ENCODE measurements at places on chromosomes 5 and 9.
A peak's percentile ranks its signal among the peaks of the same experiment; 100 is the strongest.

- DNase-seq: peak; percentile 86
Measured at GRCh38 chr9:117464941-117465616, 50.2 kb upstream of the ASTN2 start.

- DNase-seq: no peak
Measured at GRCh38 chr9:4574657-4575243, 84.5 kb downstream of the SLC1A1 start.

- DNase-seq: no peak
Measured at GRCh38 chr9:25570802-25571201, 107.4 kb downstream of the TUSC1 start.

GRCh38 chr9:89444274-89444673, 53.6 kb downstream of the SEMA4D start:
- DNase-seq: peak; percentile 19

DNA sequence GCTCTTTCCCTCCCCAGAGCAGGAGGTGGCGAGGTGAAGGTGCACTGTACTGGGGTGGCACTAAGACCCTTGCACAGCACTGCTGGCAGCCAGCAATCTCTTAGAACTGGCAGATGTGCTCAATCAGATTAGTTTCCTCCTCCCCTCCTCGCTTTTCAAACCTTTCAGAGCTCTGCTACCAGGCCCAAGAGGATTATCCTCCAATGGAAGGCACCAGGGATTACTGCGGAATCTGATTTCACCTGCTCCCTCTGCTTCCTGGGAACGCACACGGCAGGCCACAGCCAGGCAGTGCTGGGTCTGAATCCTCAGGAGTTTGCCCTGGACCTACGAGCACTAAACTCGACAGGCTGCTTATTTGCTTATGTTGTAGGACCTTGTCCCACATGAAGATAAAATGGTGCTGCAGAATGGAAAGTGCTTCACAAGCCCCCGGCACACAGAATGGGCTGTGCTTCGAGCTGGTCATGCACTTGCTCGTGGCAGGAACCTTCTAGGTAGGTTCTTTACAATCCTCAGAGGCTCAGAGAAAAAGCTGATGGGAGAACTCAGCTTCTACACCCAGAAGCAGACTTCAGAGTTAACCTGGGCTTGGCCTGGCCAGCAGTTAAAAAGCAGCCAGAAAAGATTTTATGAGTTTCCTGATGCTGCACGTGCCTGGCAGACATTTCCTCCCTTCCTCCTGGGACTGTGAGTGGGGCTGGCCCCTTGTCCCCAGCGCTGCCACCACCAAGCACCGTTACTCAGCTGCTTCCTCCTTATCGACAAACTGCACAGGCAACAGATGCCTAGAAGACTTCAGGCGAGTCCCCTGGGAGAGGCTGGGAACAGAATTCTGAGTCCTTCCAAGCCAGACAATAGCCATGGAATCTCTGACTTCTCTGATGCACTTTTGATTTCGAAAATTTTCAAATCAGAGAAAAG, 33.1 kb downstream of the FABP6 start:
- no peak for DNase-seq

- no peak for DNase-seq
Measured at GRCh38 chr5:95432779-95433178, 41.6 kb downstream of the FAM81B start.

DNA sequence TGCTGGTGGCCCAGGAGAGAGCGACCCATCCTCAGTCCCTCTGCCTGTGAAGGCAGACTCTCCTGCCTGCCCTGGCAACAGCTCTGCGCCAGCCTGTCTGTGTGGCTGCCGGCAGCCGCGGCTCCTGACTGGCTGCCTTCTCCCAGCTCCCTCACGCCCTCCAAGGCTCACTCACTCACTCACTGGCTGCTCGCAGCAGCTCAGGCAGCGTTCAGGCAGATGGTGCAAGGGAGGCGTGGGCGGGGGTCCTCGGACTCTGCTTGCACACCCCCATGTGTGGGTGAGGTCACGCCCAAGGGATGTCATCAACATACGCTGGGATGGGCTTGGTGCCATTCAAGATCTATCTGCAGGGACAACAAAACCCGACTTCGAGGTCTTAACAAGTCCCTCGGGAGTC, 66.7 kb downstream of the DAB2IP start:
- peak; percentile 75 for DNase-seq

DNA sequence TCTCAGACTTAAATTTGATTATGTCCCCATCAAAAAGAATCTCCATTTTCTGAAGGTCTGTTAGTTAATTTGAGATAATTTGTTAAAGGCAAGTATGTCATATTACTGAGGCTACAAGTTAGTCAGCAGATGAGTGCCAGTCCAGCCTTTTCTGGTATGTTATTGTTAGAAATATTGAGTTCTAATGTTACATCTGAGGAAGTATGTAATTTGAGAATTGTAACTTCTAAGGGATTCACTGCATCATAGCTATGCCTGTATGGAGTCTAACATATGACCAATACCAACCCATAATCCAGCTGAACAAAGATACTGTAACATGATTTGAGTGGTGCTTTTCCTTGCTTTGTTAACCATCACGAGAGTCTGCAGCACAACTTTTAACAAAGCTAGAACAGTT, 13.9 kb downstream of the SLC23A1 start:
- DNase-seq: no peak

DNA sequence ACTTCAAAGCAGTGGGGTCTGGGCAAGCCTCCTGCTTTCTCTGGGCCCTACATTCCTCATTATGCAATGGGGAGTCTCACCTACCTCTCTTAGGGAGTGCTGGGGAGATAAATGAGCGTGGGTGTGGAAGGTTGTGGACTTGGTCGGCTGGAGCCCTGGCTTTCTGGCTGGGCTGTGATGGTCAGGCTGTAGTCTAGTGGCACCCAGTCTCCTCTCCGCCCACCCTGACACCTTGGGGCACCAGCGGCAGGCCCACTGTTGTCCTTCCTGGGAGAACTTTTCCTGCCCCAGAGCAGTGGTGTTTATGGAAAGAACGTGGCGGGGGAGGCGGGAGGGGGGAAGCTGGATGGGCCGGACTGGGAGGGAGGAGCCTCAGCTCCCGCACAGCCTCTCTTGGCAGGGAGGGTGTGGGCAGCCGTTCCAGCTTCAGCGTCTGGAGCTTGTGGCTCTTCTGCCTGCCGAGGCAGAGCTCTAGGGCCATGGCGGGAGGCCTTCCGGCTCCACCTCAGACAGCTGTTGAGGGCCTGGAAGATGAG, 4.1 kb downstream of the PTGS1 start:
- peak; percentile 15 for DNase-seq

DNA sequence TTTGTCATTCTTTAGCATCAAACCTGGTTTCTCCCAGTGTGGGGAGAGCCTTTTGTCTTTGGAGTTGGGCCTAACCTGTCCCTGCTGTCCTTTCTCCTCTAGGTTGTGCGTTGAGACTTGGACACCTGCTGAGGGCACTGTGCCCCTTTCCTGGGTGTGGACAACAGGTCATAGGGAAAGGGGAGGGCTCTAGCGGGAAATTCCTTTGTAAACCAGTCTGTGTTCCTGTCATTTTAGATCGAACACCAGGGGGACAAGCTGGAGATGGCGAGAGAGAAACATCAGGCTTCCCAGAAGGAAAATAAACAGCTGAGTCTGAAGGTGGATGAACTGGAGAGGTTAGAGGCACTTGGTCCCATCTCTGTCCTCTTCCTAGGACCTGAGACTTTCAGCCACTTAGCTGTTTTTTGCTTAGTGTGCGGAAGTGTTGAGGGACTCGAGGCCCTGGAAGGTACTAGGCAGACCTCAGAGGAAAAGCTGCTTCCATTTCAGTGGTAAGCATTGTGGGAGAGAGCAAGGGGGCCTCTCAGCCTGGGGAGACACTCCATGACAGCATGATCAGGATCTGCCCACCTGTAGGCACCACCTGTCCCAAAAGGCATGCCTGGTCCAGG, 8.6 kb upstream of the GLE1 start:
- no peak for DNase-seq

- DNase-seq: no peak
Measured at GRCh38 chr5:180296771-180297170, 4.9 kb upstream of the MAPK9 start.

DNA sequence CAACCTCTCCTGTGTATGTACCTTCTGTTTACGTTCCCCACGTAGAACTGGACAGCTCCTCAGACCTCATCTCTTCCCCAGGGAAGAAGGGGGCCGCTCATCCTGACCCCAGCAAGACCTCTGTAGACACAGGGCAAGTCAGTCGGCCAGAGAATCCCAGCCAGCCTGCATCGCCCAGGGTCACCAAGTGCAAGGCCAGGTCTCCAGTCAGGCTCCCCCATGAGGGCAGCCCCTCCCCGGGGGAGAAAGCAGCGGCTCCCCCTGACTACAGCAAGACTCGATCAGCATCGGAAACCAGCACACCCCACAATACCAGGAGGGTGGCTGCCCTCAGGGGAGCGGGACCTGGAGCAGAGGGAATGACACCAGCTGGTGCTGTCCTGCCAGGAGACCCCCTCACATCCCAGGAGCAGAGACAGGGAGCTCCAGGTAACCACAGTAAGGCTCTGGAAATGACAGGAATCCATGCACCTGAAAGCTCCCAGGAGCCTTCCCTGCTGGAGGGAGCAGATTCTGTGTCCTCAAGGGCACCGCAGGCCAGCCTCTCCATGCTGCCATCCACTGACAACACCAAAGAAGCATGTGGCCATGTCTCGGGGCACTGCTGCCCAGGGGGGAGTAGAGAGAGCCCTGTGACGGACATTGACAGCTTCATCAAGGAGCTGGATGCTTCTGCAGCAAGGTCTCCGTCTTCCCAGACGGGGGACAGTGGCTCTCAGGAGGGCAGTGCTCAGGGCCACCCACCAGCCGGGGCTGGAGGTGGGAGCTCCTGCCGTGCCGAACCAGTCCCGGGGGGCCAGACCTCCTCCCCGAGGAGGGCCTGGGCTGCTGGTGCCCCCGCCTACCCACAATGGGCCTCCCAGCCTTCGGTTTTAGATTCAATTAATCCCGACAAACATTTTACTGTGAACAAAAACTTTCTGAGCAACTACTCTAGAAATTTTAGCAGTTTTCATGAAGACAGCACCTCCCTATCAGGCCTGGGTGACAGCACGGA, 86.7 kb downstream of the GOLPH3 start:
- no peak for DNase-seq

DNA sequence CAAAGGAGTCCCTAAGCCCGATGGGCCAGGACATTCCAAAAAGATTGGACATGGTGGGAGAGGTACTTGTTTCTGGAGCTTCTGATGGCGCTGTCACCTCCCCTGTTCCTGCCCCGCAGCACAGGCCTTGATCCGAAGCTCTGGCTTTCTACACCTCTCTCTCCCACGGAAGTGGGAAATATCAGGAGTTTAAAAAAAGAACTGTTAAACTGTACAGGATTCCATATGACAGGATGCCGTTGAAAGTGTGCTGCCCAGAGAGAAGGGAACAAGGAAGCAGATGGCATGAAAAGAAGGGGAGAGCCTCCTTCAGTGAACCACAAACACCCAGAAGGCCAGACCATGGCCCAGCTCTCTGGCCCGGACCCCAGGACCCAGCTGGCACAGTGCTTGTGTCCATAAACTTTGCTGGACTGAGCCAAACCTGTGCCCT, 26.8 kb upstream of the SLC2A8 start:
- DNase-seq: no peak

GRCh38 chr9:34272101-34272541, 56.9 kb downstream of the KIF24 start:
- DNase-seq: no peak

- no peak for DNase-seq
Measured at GRCh38 chr9:134644725-134645606, 3.4 kb downstream of the COL5A1 start.

GRCh38 chr9:86990290-86990689, 43.0 kb upstream of the GAS1 start:
- no peak for DNase-seq

DNA sequence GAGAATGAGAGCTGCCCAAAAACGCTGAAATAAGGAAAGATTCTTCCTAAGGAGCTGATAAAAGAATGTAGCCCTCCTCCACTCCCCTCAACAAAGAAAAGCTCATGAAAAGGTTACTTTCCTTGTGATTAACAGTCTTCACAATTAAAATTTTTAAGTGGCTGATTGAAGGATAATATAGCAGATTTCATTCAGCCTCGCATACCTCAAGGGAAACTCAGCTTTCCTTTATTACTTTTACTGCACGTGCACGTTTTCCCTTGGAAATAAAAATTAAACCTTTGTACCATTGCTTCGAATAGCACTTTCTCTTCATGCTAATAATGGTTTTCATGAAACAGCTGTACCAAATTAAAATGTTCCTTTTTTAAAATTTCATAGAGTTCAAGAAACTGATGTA, 234.0 kb upstream of the GRAMD2B start:
- DNase-seq: no peak

DNA sequence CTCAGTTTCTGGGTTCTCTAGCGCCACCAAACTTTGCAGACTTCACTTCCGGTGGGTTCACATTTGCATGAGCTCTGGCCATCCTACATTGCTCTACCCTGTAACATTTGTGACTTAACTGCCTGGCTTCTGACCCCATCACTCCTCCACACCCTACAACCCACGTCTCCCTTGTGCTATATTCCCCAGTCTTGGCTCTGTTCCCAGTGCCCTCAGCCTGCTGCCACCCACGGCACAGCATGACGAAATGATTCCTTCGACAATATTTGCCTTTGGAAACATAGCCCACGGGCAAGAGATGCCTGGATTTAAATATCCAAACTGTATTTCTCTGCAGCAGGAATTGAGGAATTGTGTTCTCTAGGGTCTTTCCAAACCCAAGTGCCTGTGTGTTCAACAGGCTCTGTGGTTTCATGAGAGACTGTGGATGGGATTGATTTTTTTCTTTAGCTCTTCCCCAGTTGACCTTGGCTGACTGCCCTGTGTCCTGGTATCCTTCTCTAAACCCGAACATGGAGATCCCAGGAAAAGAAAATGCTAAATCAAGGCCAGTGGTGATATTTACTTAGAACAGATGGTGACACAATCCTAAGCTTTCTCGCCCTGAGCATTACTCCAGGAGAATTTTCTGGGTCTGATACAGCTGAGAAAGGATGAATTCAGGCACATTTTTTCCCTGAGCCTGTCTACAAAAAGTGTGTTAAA, 44.4 kb upstream of the GRIA1 start:
- DNase-seq: no peak

- no peak for DNase-seq
Measured at GRCh38 chr9:93953496-93954433, 1.4 kb downstream of the BARX1 start.

GRCh38 chr9:135989722-135990467, 28.7 kb upstream of the UBAC1 start:
- peak; percentile 28 for DNase-seq

GRCh38 chr9:116274293-116274692, 120.7 kb downstream of the PAPPA start:
- DNase-seq: no peak

- no peak for DNase-seq
Measured at GRCh38 chr9:77731930-77732329, 83.8 kb upstream of the GNA14 start.

GRCh38 chr9:124733964-124734740, 37.0 kb downstream of the NR6A1 start:
- DNase-seq: no peak

GRCh38 chr5:103467831-103468230, 94.8 kb downstream of the NUDT12 start:
- no peak for DNase-seq

- DNase-seq: no peak
Measured at GRCh38 chr5:154418344-154418820, 27.4 kb upstream of the SAP30L start.

DNA sequence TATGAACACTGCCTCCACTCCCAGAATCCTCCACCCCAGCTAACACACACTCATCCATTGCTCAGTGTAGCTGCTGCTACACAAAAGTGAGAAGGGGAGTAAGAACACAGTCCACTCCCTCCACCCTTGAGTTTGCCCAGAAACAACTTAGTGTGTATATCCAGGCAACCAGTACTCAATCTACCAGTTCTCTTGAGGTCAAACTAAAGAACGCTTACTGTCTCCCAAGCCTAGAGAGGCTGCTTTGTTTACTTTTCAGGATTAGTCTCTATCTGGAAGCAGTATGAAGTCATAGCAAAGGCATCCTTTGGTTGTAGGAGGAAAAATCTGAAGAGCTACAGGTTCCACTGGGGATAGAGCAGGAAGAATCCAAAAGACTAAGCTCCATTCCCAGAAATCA, 296.3 kb downstream of the KCNN2 start:
- no peak for DNase-seq
